Suppressor macrophage treated with lipopolysaccharide for 4 hours (primary cell): ENCODE measurements at places on chromosomes 13 and 19.

DNA sequence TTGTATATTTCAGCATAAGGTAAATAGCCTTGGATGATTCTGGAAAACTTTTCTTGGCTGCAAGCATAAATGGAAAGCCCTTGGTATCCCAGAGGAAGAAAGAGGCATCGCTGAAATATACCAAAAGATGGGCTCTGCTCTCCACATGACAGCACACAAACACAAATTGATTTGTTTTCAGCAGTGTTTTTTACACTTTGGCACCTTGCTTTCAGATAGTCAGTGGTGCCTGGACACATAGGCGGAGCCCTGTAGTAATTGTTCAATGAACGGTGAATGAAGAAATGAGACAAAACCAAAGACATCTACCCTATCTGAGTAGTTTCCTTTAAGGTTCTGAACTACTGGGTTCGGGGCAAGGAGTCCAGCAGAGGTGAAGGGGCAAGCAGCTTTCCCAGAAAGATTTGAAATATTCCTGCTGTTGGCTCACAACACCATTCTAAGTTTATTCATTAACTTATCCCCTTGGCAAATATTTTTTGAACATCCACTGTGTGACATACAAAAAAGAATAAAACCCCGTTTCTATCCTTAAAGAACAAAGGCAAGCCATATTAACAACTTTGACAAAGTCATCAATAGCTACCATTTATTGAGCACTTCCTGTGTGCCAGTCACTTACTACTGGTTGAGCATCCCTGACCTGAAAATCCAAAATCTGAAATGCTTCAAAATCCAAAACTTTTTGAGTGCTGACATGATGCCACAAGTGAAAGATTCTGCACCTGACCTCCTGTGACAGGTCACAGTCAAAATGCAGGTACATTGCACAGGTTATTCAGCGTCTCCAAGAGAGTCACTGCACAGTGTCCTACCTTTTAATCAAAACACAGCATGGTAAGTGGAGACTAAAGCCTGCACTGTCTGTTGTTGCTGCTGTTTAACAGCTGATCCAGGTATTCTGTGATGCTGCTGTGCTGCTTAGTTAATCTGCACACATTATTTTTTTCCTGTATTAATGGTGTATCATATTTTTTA lies 238.1 kb downstream of the DCLK1 start:
- no peak for DNase-seq

GRCh38 chr19:6059988-6060599 lies 50.2 kb downstream of the RFX2 start:
- DNase-seq: no peak

DNA sequence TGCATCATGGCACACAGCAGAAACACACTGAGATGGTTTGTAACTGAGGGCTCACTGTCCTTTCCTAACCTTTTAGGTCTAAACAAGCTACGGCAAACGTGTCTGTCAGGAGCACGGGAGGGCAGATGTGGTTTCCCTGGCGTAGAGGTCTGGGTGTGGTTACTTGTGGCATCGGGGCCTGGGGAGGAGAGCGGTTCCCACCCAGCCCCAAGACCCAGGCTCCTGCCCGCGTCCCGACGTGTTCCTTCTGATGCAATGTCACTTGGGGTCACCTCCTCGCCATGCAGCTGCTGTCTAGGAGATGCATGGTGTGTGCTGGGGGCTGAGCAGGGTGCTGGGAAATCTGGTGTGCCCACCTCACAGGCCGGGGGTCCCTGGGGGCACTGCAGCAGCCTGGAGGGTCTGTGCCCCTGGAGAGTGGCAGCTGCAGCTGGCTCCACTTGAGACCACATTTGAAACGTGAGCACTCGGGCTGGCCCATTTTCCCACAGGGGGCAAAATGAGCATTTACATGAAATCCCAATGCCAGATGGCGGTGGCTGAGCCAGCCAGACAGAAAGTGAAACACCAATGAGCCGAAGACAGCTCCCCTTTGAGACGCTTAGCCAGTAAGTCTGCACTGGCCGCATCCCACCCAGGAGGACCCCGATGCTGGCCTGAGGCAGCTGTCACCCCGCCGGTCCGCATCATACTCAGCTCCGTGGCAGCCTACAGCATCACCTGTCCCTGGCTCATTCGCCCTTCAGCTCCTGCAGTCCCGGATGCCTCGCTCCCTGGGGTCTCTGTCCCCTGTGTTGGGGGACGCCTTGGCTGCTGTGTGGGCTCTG lies 22.3 kb upstream of the MYDGF start:
- DNase-seq: no peak

DNA sequence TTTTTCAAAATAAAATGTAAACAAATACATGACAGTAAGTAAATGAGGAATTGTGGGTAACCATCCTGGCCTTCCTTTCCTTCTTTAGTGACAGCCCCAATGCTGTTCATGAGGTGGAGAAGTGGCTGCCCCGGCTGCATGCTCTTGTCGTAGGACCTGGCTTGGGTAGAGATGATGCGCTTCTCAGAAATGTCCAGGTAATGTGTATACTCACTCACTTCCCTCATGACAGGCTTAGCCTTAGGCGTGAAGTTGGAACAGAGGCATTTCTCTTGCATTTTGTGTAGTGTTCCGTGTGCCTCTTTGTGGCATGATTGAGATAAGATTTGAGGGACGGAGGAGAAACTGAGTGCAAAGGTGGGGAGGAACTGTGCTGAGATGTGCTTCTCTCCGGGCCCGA lies 12.0 kb downstream of the NAXD start:
- no peak for DNase-seq

DNA sequence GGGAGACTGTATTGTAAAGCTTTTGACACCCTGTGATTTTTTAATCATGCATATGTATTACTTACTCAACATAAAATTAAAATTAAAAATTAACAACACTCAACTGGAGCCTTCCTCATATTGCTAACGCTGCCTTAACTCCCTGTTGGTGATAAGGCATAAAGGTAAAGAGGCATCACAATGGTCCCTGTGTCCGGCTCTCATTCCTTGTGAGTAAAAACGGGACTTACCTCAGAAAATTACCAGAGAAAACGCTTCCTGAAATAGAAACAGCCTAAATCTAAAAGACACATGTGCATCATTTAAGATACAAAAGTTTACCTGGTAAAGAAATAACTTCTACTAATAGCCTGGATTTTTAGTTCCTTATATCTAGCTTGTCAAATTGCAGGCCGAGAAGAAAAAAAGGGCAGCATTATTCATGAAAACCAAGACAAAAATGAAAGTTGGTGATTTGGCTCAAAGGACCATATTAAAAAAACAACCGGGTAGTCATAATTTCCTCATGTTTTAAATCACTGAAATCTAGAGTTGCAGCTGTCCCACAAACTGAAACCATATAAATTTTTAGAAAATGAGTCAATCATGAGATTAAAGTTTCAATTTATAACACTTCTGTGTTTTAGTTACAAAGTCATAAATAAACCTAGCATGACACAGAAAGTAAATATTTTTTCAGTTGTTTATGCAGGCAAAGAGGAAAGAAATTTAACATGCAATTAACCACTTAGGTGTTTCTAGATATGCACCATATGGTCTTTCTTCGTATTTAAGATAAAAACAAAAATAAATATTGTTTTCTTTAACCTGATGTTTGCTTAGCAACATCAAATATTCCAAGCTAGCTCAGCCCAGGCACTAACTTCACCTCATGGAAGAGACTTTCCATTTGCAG lies 94.7 kb downstream of the MIPEP start:
- DNase-seq: peak; percentile 8

DNA sequence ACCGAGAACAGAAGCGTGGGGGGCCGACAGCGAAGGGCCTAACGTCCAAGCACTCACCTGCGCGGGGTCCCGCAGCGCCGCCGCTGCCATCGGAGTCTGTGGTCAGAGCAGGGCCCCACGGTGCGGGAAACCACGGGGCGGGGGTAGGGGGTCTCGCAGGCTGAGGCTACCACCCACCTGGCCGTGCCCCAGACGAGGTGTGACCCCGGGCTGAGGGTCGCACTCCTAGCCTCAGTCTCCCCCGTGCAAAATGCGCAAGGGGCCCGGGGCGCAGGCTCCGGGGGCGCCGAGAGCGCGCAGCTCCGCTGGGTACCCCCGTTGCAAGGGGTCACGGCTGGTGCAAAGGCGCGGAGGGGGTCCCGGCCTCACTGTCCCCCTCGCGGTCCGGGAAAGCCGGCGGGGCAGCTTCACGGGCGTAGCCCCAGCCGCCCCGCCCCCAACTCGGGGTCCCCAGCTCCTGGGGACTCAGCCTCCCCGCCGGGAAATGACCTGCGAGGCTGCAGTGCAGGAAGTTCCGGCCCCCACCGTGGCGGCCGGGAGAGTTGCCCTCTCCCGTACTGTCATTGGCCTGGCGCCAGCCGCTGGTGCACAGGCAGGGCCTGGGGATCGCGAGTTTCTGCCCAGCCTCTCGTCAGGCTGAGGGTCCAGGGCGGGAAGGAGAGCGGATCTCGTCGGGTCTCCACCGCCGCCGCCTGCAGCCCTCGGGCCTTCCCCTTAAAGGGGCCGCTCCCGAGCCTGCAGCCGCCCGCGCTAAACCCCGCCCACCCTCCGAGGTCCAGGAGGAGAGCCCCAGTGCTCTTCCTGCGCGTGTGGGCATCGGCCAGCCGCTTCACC lies at the start of gene ZNF792:
TSS of gene ZNF792 (minus strand) at position 657 of the 834 bp plus-strand sequence. CDS start at position 90, 567 bp downstream.
- peak; percentile 44 for DNase-seq

- DNase-seq: peak; percentile 73
Measured at GRCh38 chr13:97460004-97460775, 26.2 kb downstream of the RAP2A start.

GRCh38 chr13:49373716-49374115 lies 70.1 kb downstream of the CAB39L start:
- no peak for DNase-seq

GRCh38 chr13:41557719-41558118 lies 100.4 kb downstream of the RGCC start:
- no peak for DNase-seq

GRCh38 chr19:823565-824121 lies 1.9 kb upstream of the PLPPR3 start:
- peak; percentile 23 for DNase-seq

- DNase-seq: peak; percentile 0
Measured at GRCh38 chr13:84902243-84902642, 897.0 kb downstream of the SLITRK6 start.

GRCh38 chr13:108779308-108779707 lies 149.9 kb downstream of the MYO16 start:
- no peak for DNase-seq

- no peak for DNase-seq
Measured at GRCh38 chr19:10184636-10185035, 10.1 kb downstream of the DNMT1 start.

- DNase-seq: no peak
Measured at GRCh38 chr13:43784496-43784895, 2.3 kb downstream of the ENOX1 start.

DNA sequence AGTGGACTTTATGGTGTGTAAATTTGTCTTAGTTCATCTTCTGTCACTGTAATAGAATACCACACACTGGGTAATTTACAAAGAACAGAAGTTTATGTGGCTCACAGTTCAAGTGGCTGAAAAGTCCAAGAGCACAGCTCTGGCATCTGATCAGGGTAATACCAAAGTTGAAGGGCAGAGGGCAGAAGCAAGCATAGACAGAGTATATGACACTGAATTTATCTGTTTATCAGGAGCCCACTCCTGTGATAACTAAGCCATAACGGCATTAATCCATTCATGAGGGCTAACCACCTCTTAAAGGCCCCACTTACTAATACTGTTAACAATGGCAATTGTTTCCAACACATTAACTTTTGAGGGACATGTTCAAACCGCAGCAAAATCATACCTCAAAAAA lies 4.0 kb upstream of the RFXAP start:
- no peak for DNase-seq

DNA sequence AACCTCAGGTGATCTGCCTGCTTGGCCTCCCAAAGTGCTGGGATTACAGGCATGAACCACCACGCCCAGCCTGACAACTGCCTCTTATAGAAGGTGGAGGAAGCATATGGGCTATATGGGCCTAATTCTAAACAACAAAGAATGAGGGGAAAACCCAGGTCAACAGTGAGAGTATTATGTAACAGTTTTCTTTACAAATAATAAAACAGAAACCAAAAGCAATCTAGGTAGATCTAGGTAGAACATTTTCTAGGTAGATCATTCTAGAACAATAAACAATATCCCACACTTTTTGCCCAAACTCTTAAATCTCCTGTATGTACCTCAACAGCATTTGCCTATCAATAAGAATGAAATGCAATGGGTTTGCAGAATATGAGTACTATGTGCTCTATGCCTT lies 267.4 kb downstream of the ABCC4 start:
- DNase-seq: no peak

DNA sequence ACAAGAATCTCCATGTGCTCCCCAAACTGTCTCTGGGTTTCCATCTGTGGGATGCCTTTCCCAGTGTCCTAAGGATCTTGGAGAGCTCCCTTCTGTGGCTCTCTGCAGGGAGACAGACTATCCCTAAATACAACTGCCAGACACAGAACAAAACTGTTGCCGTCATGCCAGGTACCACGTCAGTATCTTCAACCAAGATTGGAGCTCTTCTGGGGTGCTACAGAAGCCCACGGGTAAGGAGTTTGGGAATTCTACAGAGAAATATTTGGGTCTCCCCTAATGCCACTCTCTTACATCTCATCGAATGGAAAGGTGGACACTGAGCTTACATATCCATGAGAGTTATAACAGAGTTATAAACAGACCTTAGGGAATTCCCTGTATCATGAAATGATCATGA lies 4.9 kb upstream of the MBD3L3 start:
- no peak for DNase-seq

- DNase-seq: peak; percentile 34
Measured at GRCh38 chr13:33072282-33072681, 56.1 kb downstream of the KL start.

DNA sequence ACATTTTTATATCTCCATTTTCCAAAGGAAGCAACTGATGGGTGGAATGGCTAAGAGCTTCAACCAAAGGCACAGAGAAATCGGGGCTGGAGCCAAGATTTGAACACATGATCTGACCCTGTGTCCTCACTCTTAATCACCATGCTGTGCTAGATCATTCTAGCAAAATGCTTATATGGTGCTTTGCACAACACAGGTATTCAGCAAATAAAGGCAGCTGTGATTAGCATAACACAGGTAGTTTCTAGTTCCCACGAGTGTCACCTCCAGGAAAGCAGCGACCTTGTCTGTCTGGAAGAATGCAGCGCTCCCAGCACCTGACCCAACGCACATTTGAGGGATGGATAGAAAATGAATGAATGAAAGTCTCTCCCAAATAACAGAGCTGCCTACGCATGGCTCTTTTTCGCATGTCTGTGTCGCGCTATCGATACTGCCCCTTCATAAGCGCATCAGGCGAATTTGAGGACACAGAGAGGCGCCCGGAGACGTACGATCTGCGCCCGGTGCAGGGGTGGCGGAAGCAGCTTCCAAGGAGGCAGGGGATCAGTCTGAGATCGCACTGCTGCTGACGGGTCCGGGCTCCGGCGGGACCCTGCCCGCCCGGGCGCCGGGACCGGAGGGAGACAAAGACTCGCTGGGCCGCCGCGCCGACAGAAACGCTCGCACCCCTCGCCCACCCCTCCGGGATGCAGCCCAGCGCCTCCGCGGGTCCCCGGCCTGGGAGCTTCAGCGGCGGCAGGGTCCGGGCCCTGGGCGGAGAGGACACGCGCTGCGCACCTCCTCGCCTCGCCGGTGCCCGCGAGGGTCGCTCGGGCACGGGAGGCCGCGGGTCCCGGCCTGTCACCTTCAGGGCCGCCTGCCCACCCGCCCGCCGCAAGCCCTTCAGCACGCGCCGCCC lies 609 bp downstream of the EPS15L1 start:
- DNase-seq: peak; percentile 38
